Neural progenitor cell (in vitro differentiated cells): ENCODE measurements at places on chromosomes 6 and 20. TPM values are rescaled to one million over a fixed set of nuclear protein-coding genes. Genes with fewer than 3 reads are reported as not detected.

- peak overlapping the region; percentile 23 for H3K27ac ChIP-seq
- peak; percentile 56 for DNase-seq
- H3K4me1 ChIP-seq = peaks cover 49% of the 10 kb centered on the region
- no peaks in the 10 kb centered on the region for H3K27me3 ChIP-seq
Observed at GRCh38 chr6:36599791-36600209, 5.6 kb downstream of the SRSF3 start.

- no peaks in the 10 kb centered on the region for H3K36me3 ChIP-seq
- no peak overlapping the region for H3K4me3 ChIP-seq
- H3K27ac ChIP-seq = no peak overlapping the region
- no peak for DNase-seq
- no peaks in the 10 kb centered on the region for H3K27me3 ChIP-seq
Observed at GRCh38 chr20:39716796-39717341, 754.7 kb downstream of the DHX35 start.

- no peak overlapping the region for H3K27ac ChIP-seq
- H3K27me3 ChIP-seq = no peaks in the 10 kb centered on the region
- no peak for DNase-seq
- no peak overlapping the region for H3K4me3 ChIP-seq
- no peaks in the 10 kb centered on the region for H3K4me1 ChIP-seq
Observed at GRCh38 chr20:41304002-41304401, 13.5 kb downstream of the ZHX3 start.

GRCh38 chr6:36596356-36596755 is 2.2 kb downstream of the SRSF3 start:
- H3K36me3 ChIP-seq = peaks cover 47% of the 10 kb centered on the region
- H3K27me3 ChIP-seq = no peaks in the 10 kb centered on the region
- peak overlapping the region; percentile 60 for H3K27ac ChIP-seq
- H3K4me3 ChIP-seq = peak overlapping the region; percentile 93

GRCh38 chr6:38337819-38338465 is 301.8 kb downstream of the BTBD9 start:
- DNase-seq = no peak
- H3K27me3 ChIP-seq = no peaks in the 10 kb centered on the region
- H3K36me3 ChIP-seq = no peaks in the 10 kb centered on the region
- H3K4me1 ChIP-seq = no peaks in the 10 kb centered on the region
- no peak overlapping the region for H3K27ac ChIP-seq

CYP24A1 gene
- not detected in 2 replicates for total RNA-seq

TCP11 gene
- 0.25 TPM in 1 of 2 replicates, not detected in the other for total RNA-seq

SNRPB gene
- total RNA-seq = 323 and 591 TPM in 2 replicates
